Putamen (tissue), 1 donor: ENCODE measurements at places on chromosomes 1 and 21.

- no peak for DNase-seq
Observed at GRCh38 chr1:201215531-201216357, 25.1 kb downstream of the IGFN1 start.

GRCh38 chr1:208254862-208255261, 10.7 kb upstream of the PLXNA2 start:
- no peak for DNase-seq

DNA sequence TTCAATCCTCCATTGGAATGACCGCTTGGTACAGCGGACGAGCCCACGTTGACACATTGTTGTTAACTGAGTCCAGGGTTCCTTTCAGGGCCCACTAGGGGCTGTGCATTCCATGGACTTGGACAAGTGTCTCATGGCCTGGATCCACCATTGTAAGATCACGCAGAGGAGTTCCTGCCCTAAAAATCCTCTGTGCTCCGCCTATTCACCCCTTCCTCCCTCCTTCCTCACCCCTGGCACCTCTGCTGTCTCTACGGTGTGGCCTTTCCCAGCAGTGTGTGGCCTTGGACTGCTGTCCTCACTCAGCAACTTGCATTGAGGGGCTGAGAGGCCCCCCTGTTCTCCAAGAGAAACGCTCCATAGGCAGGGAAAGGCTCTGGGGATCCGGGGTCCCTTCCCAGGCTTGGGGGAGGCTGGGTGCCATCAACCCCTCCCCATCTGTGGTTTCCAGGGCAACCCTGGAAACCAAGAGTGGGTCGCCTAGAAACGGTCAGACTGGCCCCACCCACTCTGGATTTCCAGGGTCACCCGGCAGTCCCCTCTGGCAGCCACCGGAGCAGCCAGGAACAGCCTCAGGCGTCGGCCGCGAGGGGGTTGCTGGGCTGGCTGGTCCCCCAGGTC, 50.9 kb downstream of the MEGF6 start:
- no peak for DNase-seq

- no peak for DNase-seq
Observed at GRCh38 chr1:101039245-101039644, 13.7 kb upstream of the DPH5 start.
